Gastrocnemius medialis (tissue), 4 donors: ENCODE measurements at places on chromosomes 5 and 9.

DNA sequence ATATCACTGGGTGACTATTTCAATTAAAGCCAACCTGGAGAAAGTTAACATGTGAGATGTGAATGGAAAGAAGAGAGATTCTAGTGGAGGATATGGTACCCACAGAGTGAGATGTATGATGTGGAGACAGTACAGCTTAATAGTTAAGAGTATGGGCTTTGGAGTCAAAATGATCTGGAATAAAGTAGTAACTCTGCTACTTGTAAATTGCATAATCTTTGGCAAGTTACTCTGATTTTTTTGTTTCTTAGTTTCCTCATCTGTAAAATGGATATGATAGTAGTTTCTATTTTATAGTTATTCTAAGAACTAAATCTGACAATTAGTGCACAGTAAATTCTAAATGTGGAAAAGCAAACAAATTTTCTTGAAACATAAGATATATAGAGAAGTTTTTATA lies 79.2 kb downstream of the ISOC1 start:
- DNase-seq, result no peak

DNA sequence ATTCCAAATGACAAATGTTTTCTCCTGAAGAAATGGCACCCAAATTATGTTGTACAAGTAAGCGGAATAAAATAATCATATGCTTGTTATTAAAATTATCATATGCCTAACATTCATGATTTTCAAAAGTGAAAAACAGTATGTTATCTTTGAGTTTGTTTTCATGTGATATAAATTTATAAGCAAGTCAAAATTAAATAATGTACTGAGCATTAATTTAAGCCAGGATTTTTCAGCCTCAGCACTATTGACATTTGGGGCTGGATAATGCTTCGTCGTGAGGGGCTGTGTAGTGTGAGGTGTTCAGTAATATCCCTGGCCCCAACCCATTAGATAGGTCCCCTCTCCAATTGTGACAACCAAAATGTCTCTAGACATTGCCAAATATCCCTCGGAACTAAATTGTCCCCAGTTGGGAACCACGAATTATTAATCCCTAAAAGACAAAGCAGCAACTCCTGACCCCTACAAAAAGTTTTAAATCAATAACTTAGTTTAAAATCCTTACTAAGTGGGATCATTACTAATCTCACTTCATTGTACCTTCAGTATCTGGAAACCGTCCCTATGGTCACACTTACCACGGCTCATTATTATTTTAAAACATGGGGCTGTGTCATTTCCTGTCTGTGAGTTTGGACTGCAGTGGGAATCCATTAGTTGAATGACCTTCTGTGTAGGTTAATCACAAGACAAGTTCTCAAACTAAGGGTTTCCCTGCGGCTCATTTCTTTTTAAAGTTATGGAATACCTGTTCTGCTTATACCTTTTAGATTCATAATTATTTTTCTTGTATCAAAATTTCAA lies 1.3 kb upstream of the NNT start:
- no peak for DNase-seq

DNA sequence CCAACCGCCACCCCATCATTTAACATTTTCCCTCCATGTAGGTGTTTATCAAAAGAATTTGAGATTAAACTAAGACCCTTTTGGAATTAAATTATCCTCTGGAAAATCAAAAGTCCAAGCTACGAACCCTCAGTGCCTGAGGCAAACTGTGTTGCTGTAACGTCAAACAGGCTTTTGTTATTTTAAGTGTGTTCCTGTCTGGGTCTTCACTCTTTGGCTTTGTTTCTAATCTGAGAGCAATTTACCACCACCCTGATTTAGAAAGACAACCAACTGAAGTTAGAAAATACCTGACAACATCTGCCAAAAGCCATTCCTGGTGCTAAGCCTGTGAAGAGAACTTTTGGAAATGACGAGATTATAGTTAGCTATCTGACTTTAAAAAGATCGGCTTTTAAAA lies 199.9 kb downstream of the DIRAS2 start:
- DNase-seq, result no peak

- no peak for DNase-seq
Measured at GRCh38 chr5:6767481-6768063, 54.3 kb downstream of the TENT4A start.

- no peak for DNase-seq
Measured at GRCh38 chr5:92543201-92543600, 1037.8 kb downstream of the NR2F1-AS1 start.

DNA sequence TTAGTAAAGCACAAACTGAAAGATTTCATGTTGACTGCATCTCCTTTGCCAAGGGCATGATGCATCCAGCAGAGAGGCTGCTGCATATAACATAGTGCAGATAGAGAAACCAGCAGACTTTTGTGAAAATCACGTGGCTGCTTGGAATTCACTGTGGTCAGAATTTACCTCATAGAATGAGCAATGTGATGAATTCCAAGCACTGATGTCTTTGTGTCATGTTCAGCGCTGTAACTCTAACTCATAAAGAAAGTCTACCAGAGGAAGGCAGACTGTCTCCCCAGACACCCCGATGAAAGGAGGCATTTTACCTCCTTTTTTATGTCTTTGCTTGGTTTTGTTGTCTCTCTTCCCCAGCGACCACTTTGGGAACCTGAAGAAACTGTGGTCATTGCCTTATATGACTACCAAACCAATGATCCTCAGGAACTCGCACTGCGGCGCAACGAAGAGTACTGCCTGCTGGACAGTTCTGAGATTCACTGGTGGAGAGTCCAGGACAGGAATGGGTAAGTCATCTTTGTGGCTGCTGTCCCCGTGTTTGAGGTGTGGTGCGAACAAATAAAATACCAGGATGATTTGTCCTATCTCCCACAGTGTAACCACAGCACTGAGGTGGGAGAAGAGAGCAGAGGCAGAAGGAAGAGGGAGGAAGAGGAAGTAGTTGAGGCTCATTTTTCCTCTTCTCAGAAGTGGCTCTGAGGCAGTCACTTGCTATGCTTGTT lies 42.0 kb downstream of the ITK start:
- no peak for DNase-seq

GRCh38 chr5:50564079-50564478 lies 102.4 kb upstream of the PARP8 start:
- no peak for DNase-seq

- peak; percentile 56 for DNase-seq
Measured at GRCh38 chr5:156479849-156480248, 152.9 kb downstream of the SGCD start.

GRCh38 chr9:94811074-94811473 lies 84.6 kb downstream of the AOPEP start:
- no peak for DNase-seq

GRCh38 chr5:39661026-39661779 lies 236.4 kb upstream of the DAB2 start:
- no peak for DNase-seq

DNA sequence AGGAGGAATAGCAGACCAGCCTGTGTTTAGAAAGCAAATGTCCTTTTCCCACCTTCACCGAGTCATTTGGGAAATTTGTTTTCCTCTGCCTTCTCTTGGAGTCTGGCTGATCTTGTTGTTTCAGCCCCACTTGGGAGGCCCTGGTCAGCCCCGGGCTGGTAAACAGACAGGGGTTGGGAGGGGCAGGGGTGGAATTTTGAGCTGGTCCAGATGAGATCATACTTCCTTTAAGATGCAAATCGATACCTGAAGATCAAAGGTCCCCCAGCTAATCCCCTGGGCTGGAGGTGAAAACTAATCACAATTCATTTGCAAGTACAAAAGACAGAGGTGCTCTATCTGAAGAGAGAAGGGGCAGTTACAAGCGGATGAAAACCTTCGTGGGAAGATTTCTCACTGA lies 118.4 kb downstream of the PAPPA start:
- no peak for DNase-seq

DNA sequence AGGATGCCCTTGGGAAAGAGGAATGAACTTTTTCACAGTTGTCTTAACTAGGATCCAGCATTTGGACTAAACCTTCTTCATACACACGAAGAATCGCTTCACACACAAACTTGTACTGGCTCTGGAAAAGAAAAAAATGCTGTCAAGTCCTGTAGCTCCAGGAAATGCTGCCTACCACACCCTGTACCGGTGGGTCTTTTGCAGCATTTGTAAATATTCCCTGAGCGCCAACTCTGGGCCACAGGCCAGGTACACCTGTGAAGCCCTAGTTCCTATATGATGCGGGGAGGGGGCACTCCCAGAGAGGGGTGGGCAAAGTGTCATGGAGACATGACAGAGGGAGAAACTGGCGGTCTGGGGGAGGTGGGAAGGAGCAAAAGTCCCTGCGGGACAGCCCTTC lies 58.7 kb upstream of the EPB41L4B start:
- DNase-seq, result no peak

DNA sequence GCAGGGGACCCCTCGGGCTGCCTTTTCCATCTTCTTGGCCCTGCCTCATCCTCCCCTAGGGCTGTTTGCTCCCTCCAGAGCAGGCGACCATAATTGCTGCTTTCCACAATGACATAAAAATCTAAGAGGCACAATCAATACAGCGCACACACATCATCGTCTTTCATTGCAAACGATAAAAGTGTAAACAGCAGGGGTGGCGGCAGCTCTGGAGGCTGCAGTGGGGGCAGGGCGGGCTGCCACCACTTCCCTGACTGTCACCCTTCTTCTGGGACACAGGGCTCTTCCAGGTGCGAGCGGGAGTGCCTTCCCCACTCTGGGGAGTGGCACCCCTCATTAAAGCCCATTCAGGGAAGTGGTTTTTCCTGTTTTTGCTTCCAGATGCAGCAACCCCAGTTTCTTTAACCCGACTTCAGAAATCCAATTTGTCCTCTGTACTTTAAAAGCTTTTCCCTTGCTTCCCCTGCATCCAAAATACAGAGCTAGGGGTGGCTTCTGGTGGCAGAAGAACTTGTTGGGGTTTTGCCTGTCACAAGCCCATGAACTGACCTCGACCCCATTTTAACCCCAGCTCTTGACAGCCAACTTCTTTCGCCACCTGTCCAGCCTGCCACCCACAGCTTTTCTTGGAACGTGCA lies 45.7 kb downstream of the TSPAN17 start:
- DNase-seq, result no peak

- DNase-seq, result no peak
Measured at GRCh38 chr5:126852841-126853271, 75.9 kb downstream of the LMNB1 start.

GRCh38 chr5:33423018-33423630 lies 17.6 kb upstream of the TARS1 start:
- DNase-seq, result no peak

DNA sequence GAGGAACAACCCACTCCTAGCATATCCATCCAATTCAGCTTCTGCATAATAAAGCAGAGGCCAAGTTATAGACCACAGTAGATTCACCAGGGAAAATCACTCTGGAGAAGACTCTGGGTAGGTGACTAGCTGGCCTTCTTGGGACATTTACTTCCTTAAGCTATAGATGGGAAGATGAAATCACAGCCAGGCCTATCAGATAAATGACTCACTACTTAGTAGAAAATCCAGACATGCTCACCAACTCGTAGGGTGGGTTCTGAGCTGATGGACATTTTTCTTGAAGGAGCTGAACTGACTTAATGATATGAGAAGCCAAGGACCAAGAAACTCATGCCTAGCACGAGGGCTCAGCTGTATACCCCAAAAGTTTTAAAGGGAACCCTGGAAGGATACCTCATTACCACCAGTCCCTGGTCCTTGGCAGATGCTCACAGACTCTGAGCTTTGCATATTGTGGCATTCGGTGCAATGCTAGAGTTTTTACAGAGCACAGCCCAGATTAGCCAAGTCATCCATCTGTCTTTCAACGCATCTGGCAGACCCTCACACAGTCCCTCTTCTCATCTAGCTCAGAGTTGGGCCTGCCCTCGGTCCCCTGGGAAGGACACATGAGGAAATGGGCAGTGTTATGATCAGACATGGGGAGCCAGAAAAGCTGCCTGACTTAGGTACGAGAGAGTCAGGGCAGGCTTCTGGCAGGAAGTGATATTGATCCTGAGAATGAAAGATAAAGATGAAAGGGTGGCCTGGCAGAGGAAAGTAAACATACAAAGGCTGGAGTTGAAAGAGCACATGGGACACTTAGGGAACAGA lies 15.0 kb downstream of the ACSL6 start:
- DNase-seq, result no peak

DNA sequence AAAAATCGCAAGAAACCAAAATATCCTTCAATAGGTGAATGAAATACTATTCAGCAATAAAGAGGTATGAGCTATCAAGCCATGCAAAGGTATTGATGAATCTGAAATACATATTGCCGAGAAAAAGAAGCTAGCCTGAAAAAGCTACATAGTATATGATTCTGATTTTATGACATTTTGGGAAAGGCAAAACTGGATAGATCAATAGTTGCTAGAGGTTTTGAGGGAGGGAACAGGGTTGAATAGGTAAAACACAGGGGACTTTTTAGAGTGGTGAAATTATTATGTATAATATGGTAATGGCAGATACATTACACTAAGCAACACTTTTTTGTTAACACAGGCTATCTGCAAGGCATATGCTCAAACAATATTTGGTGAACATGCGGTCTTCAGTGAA lies 327.6 kb upstream of the ADAMTSL1 start:
- DNase-seq, result no peak

- peak; percentile 23 for DNase-seq
Measured at GRCh38 chr5:39014561-39014960, 59.6 kb downstream of the RICTOR start.

DNA sequence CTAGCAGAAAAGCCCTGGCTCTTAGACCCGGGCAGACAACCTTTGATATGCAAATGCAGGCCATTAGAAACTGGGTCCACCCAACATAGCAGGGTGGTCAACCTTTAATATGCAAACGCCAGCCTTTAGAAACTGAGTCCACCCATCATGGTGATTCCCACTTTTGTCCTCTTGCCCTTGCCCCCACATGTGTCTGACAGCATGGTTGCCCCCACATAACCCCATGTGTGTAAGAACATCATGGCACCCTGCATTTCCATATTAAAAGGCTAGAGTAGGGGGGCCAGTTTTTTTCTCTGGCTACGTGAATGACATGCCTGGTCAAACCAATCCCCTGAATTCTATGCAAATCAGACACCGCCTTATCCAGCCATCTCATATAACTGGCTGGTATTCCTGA lies 273.2 kb upstream of the PRDM9 start:
- DNase-seq, result no peak

- no peak for DNase-seq
Measured at GRCh38 chr5:35246411-35246810, 16.1 kb upstream of the PRLR start.

DNA sequence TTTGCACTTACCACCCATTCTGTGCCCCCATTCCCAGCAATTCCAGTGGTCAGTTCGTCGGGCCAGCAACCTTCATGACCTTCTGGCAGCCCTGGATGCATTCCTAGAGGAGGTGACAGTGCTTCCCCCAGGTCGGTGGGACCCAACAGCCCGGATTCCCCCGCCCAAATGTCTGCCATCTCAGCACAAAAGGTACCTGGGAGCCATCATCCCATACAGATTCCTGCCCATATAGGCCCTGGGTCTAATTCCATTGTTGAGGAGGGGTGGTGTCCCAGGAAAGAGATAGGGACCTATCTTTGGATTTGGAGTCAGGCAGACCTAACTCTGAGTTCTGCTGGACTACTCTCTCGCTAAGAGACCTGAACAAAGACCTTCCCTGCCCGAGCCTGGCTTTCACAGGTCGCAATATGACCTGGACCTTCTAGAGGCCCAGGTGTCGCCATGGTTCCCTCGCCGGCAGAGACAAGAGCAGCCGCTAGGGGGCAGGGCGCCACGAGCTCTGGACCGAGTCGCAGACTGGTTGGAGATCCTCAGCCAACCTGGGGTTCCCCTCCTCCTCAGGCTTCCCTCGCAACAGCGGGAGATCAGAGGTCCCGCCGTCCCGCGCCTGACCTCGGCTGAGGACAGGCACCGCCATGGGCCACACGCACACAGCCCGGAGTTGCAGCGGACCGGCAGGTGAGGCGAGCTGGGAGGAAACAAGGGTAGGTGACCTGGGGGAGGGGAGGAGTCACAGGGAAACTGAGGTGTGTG lies 3.1 kb downstream of the SLC4A9 start:
- peak; percentile 55 for DNase-seq
